Sciatic nerve (tissue), 2 donors: ENCODE measurements at places on chromosomes 6 and 20. TPM values are rescaled to one million over a fixed set of nuclear protein-coding genes. Genes with fewer than 3 reads are reported as not detected.
A peak's percentile ranks its signal among the peaks of the same experiment; 100 is the strongest.

DNA sequence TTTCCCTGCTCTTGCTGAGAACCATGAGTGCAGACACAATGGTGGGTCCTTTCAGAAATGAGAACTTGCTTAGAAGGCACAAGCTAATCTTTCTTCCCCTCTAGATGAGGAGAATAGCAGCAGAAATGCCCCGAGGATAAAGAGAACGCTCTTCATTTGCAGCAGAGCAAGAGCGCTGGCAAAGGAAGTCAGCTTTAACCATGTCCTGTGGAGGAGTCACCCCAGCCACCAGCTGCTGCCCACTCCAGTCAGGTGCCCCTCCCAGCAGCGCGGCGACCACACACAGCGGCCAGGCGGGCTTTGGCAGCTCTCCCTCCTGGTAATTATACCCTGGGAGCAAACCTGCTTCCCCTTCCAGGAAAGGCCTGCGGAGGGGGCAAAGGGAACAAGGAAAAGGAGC lies 42.4 kb upstream of the EMILIN3 start:
- no peak for DNase-seq

The NR2E1 gene
- total RNA-seq: not detected

GRCh38 chr20:37194621-37195417 lies 15.5 kb upstream of the MROH8 start:
- peak; percentile 31 for DNase-seq

DNA sequence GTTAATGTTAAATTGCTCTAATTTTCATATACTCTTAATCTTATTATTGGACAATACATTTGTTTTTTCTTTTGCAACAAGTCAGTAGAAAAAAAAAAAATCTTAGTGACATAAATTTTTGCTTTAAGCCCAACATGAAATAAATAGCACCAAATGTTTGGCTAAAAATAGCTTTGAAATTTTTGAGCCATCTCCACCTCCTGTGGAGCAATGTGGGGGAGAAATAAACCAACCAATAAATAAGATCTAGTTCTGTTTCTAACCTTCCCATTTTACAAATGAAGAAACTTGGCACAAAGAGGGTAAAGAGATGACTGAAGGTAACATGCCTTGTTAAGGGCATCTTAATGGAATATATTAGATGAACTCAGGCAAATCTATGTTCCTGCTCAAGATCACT lies 91.4 kb downstream of the PRKN start:
- DNase-seq: no peak

The WFDC5 gene
- not detected for total RNA-seq

DNA sequence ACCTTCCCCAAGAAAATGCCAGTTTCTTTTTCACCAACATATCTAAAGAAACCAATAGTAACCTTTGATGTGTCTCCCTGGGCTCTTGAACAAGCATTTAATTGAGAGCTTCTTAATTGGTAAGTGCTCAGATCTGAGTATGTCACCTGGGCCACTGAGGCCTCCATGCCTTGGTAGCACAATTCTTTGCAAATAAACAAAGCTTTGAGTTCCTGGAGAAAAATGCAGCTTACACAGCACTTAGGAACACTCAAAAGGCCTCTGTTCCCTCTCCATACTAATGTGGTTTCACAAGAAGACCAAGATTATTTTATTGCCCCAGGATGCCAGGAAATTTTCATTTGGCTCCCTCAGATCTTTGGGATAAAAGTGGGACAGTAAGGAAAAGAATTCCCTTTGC lies 217.6 kb upstream of the CEP162 start:
- DNase-seq: no peak

DNA sequence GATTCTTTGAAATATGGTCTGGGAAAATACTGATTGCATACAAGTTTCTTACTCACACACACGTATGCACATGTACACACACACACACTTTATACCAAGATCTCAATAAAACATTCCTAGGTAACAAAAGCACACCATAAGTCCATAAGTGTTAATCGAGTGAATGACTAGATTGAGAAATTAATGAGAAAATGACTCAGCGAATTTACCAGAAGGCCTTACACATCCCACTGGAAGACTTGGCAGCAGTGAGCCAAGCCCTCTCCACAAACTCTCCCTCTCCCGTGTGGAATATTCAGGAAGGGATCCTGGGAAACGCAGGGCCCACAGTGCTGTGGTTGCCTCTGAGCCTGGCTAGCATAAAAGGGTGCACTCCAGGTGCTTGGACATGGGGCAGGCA lies 227.2 kb downstream of the LY86 start:
- DNase-seq: no peak

GRCh38 chr6:66402873-66403272 lies 695.8 kb upstream of the EYS start:
- no peak for DNase-seq

DNA sequence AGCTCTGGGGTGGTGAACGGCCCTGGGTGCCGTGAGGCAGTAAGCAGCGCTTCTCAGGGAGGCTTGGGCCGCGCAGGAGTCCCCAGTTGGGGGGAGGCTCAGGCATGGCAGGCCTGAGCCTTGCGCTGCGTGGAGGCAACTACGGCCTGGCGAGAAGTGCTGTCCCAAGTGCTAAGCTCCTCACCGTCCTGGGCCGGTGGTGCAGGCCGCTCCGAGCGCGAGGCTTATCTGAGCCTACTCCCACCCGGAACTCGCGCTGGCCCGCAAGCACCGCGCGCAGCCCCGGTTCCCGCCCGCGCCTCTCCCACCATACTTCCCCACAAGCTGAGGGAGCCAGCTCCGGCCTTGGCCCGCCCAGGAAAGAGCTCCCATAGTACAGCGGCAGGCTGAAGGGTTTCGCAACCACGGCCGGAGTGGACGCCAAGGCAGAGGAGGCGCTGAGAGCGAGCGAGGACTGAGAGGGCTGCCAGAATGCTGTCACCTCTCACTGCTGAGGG lies 1.8 kb upstream of the WRNIP1 start:
- peak; percentile 71 for DNase-seq

The FAM83B gene
- total RNA-seq: not detected

GRCh38 chr6:44074813-44075646 lies 52.2 kb downstream of the MRPL14 start:
- peak; percentile 61 for DNase-seq

- DNase-seq: no peak
Measured at GRCh38 chr6:7543789-7544424, 2.4 kb downstream of the DSP start.

The TP53TG5 gene
- total RNA-seq: not detected

DNA sequence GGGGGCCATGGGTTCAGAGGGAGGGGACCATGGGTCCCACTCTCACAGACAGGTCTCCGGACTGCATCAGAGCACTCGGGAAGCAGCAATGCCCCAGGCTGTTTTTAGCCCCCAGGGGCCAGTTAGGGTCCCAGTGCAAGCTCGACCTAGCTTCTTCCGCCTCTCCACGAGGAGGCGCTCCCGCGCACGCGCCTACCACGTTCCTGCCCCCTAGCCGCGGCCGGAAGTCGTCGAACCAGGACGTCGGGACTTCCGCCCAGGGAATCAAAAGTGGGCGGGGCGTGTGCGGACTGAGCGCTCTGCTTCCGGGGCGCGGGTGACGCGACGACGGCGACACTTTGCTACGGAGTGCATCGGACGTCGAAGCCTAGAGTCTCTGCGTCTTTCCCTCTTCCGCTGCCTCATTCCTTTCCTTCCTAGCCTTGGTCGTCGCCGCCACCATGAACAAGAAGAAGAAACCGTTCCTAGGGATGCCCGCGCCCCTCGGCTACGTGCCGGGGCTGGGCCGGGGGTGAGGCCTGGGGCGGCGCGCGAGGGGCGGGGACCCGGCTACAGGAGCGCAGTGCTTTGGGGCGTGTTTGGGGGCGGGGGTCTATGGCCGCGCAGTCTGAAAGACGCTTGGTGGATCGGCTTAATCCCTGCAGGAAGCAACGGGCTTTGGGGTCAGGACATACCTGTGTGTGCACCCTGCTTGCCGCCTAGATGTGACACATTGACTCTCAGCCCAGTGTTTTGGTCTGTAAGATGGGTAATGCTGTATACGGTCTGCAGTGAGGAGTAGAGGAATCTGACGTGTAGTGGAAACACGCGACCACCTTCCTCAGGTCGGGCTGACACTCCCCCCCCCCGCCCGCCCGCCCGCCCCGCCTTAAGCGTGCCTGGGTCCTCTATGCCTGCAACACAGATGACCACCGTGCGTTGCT lies at the start of gene PRPF6:
TSS of gene PRPF6 (plus strand) at position 327 of the 923 bp plus-strand sequence. CDS start at position 441, 114 bp downstream.
- DNase-seq: peak; percentile 97

- DNase-seq: no peak
Measured at GRCh38 chr20:24834310-24834709, 114.8 kb upstream of the CST7 start.
